Osteoblast (primary cell): ENCODE measurements at places on chromosomes 3 and 15. TPM values are rescaled to one million over a fixed set of nuclear protein-coding genes. Genes with fewer than 3 reads are reported as not detected.

The CDHR4 gene
- total RNA-seq = under 0.01 TPM in 1 of 2 replicates, not detected in the other

The IP6K1 gene
- total RNA-seq = 46.9 and 48.5 TPM in 2 replicates

The GOLGA6L7 gene
- not detected in 2 replicates for total RNA-seq

The ASB7 gene
- 17.1 and 18.1 TPM in 2 replicates for total RNA-seq

The FBXL2 gene
- total RNA-seq = 23.2 and 23.6 TPM in 2 replicates

The RAD18 gene
- 7.6 and 8.8 TPM in 2 replicates for total RNA-seq

The IL5RA gene
- total RNA-seq = not detected in 2 replicates

The GPR149 gene
- total RNA-seq = not detected in 2 replicates

The SHC4 gene
- 0.72 and 1.5 TPM in 2 replicates for total RNA-seq

The MNS1 gene
- total RNA-seq = 2.2 and 2.9 TPM in 2 replicates

The PLCH1 gene
- under 0.01 and 0.36 TPM in 2 replicates for total RNA-seq

The AADACL2 gene
- not detected in 2 replicates for total RNA-seq

The COL6A5 gene
- total RNA-seq = not detected in 2 replicates

The TRIM59 gene
- 21.5 and 22.1 TPM in 2 replicates for total RNA-seq

The CPN2 gene
- total RNA-seq = under 0.01 and 0.29 TPM in 2 replicates

The NEO1 gene
- 55.4 and 64.2 TPM in 2 replicates for total RNA-seq

The DAG1 gene
- 55.4 and 58.3 TPM in 2 replicates for total RNA-seq

The SLC28A2 gene
- not detected in 2 replicates for total RNA-seq

The CCRL2 gene
- total RNA-seq = 0.72 and 0.88 TPM in 2 replicates

The EFCC1 gene
- not detected in 2 replicates for total RNA-seq

The SMCO1 gene
- not detected in 2 replicates for total RNA-seq

The OXNAD1 gene
- total RNA-seq = 11.2 and 11.9 TPM in 2 replicates

The UPK1B gene
- 0.29 and 0.36 TPM in 2 replicates for total RNA-seq

The KLHL6 gene
- total RNA-seq = under 0.01 TPM in 1 of 2 replicates, not detected in the other

The ITIH3 gene
- under 0.01 TPM in 1 of 2 replicates, not detected in the other for total RNA-seq

The TUBGCP4 gene
- 8.8 and 10.5 TPM in 2 replicates for total RNA-seq

The TRAIP gene
- total RNA-seq = 1.4 and 2.4 TPM in 2 replicates

The ZNF662 gene
- total RNA-seq = 4.0 and 4.1 TPM in 2 replicates

The MYLK gene
- total RNA-seq = 232 and 268 TPM in 2 replicates
